ENCODE measurements at places on chromosomes 3 and 15.
A peak's percentile ranks its signal among the peaks of the same experiment; 100 is the strongest.

GRCh38 chr3:45275006-45275704 lies 49.1 kb upstream of the TMEM158 start:
- no peak for DNase-seq

DNA sequence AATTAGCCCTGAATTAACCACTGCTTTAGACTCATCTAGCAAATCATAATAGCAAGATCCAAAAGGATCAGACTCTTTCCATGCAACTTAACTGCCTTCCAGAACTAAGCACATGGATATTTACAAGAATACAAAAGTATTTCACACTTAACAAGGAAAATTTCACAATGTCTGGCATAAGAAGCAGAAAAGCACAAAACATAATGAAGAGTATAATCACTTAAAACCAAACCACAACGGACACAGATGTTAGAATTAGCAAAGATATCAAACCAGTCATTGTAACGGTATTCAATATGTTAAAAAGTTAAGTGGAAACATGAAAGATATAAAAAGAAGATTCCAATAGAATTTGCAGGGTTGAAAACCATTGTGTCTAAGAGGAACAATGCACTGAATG lies 51.5 kb upstream of the COL6A6 start:
- DNase-seq, result no peak

GRCh38 chr3:50591196-50591741 lies 20.3 kb downstream of the CISH start:
- no peak for DNase-seq

DNA sequence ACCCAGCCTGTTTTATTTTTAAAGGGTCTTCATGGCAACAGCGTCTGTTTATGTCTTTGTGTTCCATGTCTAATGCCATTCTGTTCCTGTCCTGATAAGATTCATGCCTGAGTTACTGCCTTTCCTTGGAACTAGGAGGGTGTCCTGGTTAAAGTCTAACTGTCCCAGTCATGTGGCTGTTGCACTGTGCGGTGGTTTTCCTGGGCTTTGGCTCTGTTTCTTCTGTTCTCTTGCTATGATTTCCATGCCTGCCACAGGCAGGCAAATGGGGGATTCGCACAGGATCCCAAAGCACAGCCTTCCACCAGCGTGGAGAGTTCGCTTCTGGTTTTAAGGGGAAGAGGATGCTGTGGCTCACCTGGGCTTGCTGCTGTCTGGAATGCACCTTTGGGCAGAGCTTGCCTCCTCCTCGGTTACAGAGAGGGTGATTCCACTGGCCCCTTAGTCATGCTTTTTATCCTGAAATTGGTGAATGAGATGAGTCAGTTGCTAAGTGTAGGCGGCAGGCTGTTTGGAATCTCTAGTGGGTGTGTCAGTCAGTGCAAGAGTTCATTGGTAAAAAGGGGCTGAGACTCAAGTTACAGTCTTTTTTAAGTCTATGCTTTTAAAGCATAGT lies 86.8 kb downstream of the CCK start:
- peak; percentile 85 for DNase-seq

- DNase-seq, result peak; percentile 60
Observed at GRCh38 chr3:148084931-148085330, 612.8 kb upstream of the AGTR1 start.

DNA sequence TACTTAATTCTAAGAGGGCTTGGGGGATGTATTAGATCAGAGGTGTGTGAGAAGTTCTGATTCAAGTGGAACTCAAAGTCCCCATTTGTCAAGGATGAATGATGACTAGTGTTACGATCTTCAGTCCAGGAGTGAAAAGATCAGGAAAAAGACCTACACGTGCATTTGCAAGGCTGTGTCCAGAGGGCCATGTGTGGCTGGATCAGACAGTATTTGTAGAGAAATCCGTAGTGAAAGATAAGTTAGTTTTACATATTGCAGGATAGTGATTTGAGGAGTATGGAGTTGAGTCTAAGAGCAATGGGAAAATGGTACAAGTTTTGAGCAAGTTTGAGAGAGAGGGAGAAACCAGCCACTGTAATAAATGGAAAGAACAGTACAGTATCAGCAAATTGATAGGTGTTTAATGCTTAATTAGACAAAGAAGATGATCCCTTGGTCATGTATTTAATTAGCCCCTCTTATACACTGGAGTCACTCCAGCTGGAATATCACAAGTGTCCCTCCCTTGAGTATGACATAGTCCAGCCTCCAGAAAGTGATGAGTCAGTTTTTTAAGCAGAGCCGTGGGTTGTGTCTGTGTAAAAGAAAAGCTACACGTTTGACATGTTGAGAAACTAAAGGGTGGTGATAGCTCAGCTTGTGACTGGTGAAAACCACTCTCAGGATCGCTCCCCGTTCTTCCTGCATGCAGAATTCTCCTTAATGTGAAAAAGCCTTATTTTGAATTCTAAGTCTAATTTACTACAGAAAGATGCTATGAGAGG lies 348.8 kb downstream of the ROBO1 start:
- DNase-seq, result peak; percentile 6

- DNase-seq, result peak; percentile 38
Observed at GRCh38 chr3:158809642-158810041, 7.8 kb downstream of the MFSD1 start.
